ENCODE measurements at places on chromosomes 7 and 10. TPM values are rescaled to one million over a fixed set of nuclear protein-coding genes. Genes with fewer than 3 reads are reported as not detected.

DNA sequence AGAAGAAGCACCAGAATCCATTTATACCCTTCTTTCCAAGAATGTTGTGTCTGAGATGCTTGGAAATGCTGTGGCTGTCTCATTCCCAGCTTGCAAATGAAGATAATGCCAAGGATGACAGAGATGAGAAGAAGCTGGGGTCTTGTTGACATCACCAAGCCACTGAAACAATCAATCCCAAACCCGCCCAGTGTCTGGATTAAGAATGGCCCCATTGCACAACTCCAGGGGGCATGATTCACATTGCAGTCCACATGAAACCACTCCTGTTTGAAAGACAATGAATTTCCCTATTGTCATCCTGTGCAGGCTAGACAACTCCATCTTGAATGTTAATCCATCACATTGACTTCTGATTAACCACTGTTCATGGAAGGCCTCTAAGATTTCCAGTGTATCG is 28.6 kb downstream of the SORBS1 start:
- no peak for DNase-seq

The OR2A2 gene
- total RNA-seq = not detected

The PITX3 gene
- not detected for total RNA-seq

The OPTN gene
- 79.9 TPM for total RNA-seq

The C7orf57 gene
- total RNA-seq = not detected

The PRKG1 gene
- 0.18 TPM for total RNA-seq

Data from endothelial cell of umbilical vein (primary cell).